G401 (cell line): ENCODE measurements at places on chromosomes 5 and 9. TPM values are rescaled to one million over a fixed set of nuclear protein-coding genes. Genes with fewer than 3 reads are reported as not detected.
A peak's percentile ranks its signal among the peaks of the same experiment; 100 is the strongest.

GRCh38 chr9:89225991-89226471 lies 47.4 kb upstream of the SHC3 start:
- DNase-seq, result peak; percentile 41

GRCh38 chr5:132251220-132251725 lies 6.2 kb upstream of the PDLIM4 start:
- no peak for DNase-seq

DNA sequence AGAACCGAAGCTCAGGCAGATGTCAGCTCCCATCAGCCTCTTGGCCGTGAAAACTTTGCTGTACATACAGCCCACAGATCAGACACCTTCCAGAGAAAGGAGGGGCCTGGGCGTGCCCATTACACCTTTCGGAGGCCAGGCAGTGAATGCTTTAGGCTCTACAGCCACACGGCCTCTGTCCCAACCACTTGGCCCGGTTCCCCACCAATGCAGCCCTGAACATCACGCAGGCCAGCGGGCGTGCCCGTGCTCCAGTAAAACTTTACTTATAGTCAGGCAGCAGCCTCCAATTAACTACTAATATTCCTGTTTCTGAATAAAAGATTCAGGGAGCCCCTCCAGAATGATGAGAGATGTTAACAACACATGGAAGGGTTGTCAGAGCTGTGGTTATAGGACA lies 23.9 kb downstream of the LPCAT1 start:
- no peak for DNase-seq

DNA sequence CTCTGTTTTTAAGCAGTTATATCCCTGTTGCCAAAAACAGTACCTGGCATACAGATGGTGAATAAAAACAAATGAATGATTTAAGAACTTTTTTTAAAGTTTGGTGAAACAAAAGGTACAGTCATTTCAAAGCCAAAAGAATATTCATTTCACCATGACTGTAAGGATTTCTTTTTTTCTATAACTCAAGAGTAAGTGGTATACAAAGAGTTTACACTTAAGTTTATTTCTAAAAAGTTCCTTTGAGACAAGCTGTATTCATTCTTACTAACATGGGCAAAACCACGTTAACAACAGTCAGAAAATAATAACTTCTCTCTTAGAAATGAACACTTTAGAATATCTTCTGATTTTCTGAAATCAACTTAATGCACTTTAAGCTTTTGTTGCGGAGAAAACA lies 5.3 kb downstream of the TMEM161B start:
- no peak for DNase-seq

DNA sequence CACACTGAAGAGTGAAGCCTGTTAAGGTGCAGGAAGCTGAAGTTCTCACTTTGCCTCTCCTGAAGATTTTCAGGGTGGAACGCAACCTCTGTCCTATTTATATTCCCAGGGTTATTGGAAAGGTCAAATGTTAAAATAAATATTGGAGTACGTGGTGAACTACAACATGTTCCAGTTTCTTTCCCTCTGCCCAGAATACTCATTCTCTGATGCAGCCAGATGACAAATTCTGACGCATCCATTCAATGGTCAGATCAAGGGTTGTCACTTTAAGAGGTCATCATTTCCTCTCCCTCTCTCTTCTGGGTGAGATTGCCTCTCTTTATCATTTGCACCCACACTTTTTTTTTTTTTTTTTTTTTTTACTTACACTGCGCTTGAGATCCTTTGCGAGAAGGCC lies 277.1 kb downstream of the BRINP1 start:
- no peak for DNase-seq

DNA sequence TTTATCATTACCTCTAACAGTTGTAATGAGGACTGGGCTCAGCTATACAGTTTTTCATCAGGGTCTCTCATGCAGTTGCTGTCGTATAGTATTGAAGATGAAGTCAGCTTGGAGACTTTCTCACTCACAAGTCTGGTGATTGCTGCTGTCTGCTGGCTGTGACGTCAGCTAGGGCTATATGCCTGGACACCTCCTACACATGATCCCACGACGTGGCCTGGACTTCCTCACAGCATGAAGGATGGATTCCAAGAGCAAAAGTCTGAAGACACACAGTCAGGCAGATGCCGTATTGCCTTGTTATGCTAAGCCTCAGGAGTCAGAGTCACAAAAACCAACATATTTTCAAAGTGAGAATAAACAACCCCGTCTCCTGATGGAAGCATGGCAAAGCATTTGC lies 193.3 kb downstream of the LURAP1L start:
- DNase-seq, result no peak

DEPDC1B gene
- 164 and 223 TPM in 2 replicates for total RNA-seq
